ENCODE measurements at places on chromosomes 2 and 18.

DNA sequence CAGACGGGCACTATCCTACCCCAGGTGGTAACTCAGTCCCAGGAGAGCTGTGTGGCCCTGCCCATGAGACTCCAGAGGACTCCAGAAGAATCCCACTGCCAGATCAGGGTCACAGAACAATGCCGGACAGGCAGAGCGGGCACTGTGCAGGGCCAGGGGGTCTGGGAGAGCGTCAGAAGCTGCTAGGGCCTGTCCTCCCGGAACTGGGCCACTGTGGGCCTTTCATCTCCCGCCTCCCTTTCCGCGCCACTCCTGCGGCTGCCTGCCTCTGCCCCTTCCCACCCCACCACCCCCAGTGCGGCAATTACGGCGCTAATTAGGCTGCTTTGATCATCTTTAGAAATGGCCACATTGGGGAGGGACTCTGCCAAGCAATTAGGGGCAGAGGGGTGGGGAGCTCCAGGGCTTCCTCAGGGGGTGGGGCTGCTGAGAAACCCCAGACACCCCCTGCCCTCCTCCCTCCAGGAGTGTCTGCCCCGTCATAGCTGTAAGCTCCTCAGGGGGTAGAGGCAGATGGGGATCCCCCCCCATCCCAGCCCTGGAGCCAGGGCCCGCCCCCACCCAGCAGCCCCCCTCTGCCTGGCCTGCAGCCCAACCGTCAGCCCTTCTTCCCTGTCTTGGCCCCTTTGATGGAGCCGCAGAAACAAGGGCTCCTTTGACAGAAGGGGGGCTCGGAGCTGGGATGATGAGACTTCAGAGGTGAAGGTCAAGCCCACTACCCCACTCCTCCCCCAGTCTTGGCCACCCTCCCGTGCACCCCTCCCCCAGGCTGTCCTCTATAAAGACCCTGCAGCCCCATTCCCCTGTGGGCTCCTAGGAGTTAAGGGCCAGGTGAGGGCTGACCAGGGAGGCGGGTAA is at the start of gene PRSS56:
PRSS56 (plus strand) TSS at position 808 of the 858 bp plus-strand sequence. CDS start 211 bp downstream, outside the sequence.
- DNase-seq, result no peak

DNA sequence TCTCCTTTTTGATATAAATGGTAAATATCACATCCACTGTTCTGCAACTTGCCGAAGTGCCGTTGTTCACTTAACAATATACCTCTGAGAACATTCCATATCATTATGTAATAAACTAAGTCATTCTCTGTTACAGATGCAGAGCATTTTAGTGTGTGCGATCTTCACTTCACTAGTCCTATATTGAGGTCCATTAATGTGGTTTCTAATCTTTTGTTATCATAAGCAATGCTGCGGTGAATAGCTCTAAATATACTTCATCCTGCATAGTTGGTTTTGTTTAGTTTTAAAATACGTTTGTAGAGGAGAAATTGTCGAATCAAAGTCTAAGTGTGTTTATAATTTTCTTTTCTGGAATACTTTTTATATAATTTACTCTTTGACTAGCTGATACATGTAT is 280.3 kb upstream of the TRIB2 start:
- no peak for DNase-seq

GRCh38 chr18:48711651-48712486 is 173.0 kb downstream of the CTIF start:
- DNase-seq, result no peak

DNA sequence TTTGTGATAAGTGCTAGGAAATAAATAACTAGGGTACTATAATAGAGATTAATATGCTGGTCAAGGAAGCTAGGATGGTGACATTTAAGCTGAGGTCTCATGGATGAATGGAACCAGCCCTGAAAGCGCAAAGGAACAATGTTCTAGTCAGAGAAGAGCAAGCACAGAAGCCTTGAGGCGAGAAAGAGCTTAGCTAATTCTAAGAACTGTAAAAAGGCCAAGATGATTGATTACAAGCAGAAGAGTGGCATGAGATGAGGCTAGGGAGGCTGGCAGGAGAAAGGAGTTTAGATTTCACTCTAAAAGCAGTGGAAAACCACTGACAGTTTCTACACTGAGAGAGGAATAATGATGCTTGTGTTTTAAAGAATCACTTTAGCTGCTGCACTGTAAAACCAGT is 3.4 kb upstream of the YIPF4 start:
- DNase-seq, result no peak

Data from D721Med (cell line).